Renal cortical epithelial cell (primary cell): ENCODE measurements at places on chromosomes 3 and 15.

DNA sequence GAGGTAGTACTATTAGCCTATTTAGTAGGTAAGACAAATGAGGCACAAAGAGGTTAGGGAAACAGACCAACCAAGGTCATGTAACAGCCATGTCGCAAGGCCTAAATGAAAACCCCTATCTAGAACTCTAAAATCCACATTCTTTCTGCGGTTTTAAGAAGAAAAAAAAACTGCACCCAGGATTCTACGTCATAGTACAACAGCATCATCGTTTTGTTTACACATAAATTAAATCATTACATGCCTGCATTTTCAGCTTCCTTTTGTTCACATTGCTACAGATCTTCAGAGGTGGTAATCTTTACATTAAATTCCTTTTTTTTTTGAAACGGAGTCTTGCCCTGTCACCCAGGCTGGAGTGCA, 548 bp upstream of the PSMD6 start:
- DNase-seq, result no peak

DNA sequence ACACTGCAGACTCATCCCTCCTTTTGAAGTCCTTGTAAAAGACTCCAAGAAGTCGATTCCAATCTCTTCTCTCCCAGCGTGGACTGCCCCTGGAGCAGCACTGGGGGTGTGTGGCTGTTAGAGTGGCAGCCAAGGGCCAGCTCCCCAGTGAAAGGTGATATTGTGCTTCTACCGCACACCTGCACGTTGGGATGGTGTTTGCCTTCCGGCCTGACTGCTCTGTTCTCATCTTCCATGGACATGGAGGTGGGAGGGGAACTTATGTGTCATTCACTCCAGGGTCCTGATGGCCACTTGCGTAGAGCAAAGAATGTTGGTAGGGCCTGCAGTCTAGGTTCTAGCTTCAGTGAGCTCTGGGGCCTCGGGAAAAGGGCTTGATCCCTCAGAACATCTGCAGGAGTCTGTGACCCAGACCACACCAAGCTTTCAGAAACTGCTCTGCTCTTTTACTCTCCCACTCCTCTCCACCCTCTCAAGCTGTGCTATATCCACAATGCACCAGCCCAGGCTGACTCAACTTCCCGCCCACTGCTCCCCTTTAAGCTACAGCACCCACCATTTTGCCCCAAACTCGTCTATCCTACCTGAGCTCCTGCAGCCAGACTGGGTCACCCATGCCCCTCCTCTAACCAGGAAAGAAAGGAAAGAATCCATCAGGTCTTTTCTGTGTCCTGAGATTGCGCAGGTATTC, 31.3 kb downstream of the LIPC start:
- no peak for DNase-seq

- no peak for DNase-seq
Observed at GRCh38 chr15:64775551-64776401, at the start of gene RBPMS2. RBPMS2 (minus strand) TSS chr15:64775589; CDS start chr15:64775319, 270 bp downstream.

DNA sequence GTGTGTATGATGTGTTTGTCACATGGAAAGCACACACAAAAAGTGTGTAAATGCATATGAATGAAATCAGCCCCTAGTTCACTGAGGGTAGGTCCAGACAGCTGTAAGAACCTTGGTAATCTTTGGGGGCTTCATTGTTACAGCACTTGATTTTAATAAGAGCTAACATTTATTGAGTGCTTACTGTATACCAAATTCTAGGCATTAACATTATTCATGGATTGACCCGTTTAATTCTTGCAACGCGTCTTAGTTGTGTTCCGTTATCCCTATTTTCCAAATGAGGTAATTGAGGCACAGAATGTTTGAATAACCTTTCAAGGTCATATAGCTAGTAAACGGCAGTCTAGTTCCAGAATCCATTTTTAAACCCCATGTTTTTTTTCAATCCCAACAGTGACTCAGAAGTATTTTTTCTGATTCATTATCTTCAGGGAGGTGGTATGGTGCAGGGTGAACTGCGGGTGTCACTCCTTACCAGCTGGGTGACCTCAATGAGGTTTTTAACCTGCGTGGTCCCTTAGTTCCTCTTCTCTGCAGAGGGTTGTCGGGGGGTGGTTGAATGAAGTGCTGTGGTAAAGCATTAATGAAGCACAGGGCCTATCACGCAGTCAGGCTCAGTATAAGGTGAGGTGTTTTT, 14.2 kb downstream of the RAB8B start:
- DNase-seq, result peak; percentile 47

- DNase-seq, result no peak
Observed at GRCh38 chr3:168427835-168428475, 332.2 kb upstream of the GOLIM4 start.

- peak; percentile 2 for DNase-seq
Observed at GRCh38 chr3:164418414-164418813, 659.9 kb downstream of the SI start.

DNA sequence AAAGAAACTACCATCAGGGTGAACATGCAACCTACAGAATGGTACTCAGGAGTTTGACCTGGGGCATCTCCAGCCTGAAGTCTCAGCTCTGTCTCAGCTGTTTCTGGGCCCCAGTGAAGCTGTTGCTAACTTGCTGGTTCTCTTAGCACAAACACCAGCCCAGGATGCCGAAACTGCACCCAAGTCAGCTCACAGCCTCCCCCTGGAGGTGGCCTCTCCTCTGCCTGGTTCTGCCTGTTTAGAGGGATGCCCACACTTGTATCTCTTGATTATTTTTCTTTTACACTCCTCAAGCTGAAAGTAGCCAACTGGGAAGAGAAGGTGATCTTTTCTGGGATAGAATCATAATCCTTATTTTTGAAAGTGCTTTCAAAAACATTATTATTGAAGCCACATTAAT, 289.0 kb upstream of the RASGRP1 start:
- DNase-seq, result no peak

- DNase-seq, result no peak
Observed at GRCh38 chr3:150243466-150243865, 164.6 kb upstream of the TSC22D2 start.

- DNase-seq, result no peak
Observed at GRCh38 chr3:134296616-134297015, 46.0 kb upstream of the RYK start.

DNA sequence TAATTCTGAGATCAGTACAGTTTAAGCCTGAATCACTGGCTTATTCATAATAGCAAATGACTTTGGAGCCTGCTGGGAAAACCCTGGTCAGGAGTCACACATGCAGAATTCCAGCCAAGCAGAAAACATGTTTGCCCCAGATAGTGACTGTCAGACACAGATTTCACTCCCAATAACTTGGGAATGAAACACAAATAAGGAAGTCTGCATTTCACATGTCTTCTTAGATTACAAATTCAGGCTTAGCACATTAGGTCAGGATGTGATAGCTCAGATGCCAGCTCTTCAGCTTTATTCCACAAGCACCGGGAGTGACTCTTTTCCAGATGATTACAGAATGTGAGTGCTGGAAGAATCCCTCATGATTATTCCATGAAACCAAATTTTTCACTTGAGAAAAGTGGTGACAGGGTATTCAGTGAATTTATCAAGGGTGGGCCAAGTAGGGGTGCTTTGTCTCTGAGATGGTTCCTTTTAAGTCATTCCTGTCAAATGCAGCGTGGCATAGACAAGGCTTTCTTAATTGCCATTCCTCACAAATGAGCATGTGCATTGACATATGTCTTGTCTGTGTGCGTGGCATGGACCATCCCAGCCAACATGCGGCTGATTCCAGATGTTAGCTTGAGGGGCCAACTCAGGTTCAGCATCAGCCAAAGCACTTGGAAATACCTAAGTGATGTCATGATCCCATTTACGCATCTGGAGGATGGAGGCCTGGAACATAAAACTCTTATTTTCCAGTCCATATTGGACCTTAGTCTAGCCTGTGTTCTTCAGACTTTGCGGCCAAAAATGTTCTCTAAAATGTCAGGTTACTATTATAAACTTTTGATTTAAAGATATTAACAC, 191.0 kb downstream of the EPHB1 start:
- DNase-seq, result peak; percentile 25

GRCh38 chr3:29514912-29515311, 234.0 kb downstream of the RBMS3 start:
- peak; percentile 62 for DNase-seq

GRCh38 chr3:140441006-140441405, 236.9 kb upstream of the TRIM42 start:
- DNase-seq, result peak; percentile 96

- DNase-seq, result no peak
Observed at GRCh38 chr3:120645083-120645845, 36.8 kb downstream of the HGD start.

DNA sequence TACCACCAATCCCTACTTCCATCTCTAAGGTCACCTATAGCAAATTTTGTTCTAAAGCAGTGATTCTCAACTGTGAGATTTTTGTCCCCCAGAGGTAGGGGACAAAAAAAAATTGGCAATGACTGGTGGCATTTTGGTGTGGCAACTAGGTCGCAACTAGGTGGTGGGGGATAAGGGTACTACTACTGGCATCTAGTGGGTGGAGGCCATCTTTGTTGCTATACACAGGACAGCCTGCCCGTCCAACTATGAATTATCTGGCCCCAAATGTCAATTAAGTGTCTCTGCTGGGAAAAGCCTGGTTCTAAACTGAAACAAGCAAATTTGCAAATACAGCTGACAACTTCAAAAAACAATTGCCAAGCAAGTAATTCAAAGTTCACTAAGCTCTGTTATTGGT, 1.4 kb downstream of the MTMR10 start:
- no peak for DNase-seq

- DNase-seq, result no peak
Observed at GRCh38 chr3:11328196-11328945, 56.2 kb downstream of the ATG7 start.

DNA sequence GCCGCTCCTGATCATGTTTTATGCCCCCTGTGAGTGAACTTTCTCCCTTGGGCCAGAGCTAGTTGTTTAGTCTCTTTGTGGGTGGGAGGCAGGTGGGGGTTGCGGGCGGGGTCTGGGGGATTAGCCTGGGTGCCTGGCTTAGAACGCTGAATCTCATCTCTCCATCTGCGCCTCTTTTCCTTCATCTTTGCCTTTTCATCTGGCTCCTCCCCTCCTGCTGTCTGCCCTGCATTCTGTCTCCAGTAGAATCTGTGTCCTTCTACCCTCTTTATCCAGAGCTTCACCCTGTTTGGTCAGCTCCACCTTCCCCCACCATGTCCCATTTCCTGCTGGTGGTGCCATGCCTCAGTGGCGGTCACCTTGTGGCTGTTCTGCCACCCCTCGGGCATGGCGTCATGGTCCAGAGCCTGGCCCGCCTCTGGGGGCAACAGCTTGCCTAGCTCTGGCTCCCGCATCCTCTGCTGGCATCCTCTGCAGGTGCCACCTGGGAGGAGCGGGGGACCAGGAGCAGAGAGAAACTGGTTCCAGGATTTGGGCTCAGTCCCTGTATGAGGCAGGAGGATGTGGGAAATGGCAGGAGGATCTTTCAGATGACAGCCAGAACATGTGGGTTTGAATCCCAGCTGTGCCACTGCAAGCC, 44.3 kb downstream of the PDIA5 start:
- DNase-seq, result no peak

- peak; percentile 77 for DNase-seq
Observed at GRCh38 chr15:72141171-72142084, 23.2 kb downstream of the SENP8 start.

DNA sequence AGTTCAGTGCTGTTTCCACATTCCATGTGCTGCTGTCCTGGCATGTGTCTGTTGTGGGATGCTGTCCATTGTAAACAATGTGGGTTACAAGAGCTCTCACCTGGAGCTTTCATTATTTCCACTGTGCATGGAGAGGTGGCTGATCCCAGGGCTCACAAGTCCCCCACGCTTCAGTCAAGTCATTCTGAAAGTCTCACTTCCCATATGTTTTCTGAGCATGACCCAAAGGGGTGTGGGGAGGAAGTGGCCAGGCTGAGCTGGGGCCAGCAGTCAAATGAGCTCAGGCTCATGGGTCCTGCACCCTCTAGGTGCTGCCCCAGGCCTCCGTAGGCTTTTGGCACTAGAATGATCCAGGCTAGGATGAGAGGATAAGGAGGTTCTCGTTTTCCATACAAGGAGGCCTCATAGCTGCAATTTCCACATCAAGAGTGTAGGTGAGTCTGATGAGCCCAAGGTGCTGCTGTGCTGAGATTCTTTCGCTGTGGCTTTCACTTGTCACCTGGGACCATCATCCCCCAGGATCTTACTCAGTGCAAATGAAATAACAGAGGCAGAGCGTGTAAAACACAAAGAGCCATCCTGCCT, 22.0 kb downstream of the STARD5 start:
- DNase-seq, result no peak

GRCh38 chr3:154131830-154132229, 10.6 kb downstream of the ARHGEF26 start:
- no peak for DNase-seq

GRCh38 chr3:57956119-57956832, 51.9 kb upstream of the FLNB start:
- peak; percentile 95 for DNase-seq
